ENCODE measurements at places on chromosomes 3 and 15.

- DNase-seq, result peak; percentile 35
Observed at GRCh38 chr15:42704492-42704926, 32.4 kb downstream of the CDAN1 start.

DNA sequence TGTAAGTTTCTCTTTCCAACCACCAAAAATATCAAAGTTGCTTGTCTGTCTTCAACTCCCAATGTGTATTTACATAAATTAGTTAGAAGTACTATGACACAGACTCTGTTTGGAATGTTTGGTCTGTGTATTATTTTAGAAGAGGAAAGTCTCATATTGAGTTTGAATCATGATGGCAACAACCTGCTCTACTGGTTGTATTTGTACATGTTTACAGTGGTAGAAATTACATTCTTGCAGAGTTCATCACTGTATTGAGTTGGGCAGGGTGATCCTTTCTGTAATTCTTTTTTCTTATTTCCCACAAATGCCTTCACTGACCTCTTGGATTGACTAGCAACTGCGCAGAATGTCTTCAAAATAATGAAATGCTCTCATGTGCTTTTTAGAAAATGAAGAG is 149.6 kb downstream of the CHL1 start:
- no peak for DNase-seq

- no peak for DNase-seq
Observed at GRCh38 chr3:105465251-105465853, 98.6 kb downstream of the ALCAM start.

GRCh38 chr3:123285479-123285878 is 83.7 kb downstream of the SEC22A start:
- DNase-seq, result no peak

DNA sequence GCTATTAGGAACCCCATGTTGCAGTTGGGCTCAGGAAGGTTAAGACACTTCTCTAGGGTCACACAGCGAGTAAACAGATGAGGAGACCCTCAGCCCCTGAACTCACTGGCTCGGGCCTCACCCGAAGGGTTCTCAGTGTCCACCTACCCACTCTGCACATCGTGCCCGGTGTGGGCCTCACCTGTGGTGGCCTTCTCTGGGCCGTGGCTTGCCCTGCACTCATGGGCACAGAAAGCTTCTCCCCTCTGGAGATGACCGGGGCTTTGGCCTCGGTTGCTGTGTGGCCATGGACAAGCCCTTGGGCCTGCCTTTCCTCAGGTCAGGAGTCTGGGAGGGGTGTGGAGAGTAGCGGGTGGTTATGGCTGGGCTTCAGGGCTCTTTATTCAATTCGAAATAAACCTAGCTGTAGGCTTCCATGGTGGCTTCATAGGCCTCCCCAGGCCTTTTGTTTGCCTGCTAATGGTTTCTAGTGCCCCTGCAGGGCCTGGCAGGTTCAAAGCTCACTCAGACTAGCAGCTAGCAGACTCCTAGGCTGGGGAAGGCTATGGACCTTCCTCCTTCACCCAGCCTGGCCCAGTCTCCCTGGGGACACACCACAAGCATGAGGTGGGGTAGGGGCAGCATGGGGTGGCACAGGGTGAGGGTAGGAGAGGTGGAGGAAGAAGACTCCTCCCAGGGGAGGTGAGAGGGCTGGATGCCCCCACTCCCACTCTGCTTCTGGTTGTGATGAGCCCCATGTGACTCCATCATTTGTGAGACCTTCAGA is 103.1 kb downstream of the LINGO1 start:
- DNase-seq, result no peak

DNA sequence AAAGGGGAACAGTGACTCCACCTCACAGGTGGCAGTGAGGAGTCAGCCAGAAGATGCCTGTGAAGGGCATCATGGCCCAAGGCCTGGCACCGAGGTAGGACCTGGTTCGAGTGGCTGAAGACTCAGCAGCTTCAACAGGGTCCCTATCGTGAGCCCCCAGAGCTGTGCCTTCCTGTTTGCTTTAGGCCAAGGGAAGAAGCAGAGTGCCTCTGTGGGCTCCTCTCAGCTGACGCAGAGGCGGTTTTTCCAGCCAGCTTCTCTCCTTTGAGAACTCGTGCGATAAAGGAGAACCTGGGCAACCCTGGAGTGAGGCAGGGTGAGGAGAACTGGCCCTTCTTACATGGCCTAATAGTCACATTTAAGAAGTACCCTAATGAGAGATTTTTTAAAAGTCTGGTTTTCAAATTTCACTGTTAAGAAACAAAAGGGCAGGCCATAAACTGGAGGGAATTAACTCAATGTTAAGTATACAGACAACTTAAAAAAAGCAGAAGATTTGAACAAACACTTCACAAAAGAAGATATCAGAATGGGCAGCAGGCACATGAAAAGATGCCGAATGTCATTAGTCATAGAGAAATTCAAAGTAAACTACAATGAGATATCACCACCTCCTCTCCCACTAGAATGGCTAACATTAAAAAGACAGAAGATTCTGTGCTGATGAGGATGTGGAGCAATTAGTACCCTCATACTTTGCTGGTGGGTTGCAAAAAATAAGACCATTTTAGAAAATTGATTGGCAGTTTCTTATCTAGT is 23.1 kb upstream of the MRPS22 start:
- DNase-seq, result no peak

DNA sequence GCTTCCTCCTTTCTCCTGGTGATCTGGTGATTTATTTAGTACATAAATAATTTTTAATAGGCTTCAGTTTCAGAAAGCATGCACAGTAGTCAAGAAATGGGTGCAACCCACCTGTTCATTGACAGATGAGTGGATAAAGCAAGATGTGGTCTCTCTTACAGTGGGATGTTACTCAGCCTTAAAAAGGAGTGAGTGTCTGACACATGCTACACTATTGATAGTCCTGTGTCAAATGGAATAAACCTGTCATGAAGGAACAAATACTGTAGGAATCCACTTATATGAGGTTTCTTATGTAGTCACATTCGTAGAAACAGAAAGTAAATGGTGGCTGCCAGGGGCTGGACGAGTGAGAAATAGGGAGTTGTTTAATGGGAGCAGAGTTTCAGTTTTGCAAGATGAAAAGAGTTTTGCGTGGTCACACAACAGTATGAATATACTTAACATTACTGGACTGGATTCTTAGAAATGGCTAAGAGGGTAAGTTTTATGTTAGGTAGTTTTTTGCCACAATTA is 56.0 kb upstream of the PPARG start:
- no peak for DNase-seq

GRCh38 chr15:64693134-64693533 is 82.3 kb downstream of the RBPMS2 start:
- no peak for DNase-seq

DNA sequence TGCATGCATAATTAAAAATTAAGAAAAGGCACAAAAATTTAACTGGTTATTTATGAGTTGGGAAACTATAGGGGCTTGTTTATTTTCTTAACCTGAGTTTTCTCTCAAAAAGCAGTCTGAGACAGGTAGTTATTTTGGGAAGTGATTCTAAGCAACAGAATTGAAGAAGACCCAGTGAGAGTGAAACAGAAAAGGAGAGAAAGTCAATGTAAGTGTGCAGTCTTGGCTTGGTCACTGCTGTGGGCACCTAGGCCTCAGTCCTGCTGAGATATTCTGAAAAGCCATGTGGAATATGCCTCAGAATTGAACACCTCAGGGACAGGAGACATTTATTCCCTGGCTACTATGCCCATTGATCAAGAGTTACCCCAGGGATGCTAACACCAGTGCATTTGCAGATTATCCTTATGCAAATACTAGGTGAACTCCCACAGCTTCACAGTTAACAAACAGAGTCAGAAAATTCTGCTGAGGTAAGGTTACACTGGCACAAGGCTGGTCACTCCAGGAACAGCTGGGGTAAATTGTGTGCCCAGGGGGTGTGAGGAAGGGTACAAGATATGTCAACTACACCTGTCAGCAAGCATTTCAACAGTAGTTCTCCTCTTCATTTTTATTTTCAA is 222.7 kb downstream of the EFHB start:
- DNase-seq, result no peak

GRCh38 chr3:197293605-197294237 is 4.7 kb downstream of the DLG1 start:
- no peak for DNase-seq

DNA sequence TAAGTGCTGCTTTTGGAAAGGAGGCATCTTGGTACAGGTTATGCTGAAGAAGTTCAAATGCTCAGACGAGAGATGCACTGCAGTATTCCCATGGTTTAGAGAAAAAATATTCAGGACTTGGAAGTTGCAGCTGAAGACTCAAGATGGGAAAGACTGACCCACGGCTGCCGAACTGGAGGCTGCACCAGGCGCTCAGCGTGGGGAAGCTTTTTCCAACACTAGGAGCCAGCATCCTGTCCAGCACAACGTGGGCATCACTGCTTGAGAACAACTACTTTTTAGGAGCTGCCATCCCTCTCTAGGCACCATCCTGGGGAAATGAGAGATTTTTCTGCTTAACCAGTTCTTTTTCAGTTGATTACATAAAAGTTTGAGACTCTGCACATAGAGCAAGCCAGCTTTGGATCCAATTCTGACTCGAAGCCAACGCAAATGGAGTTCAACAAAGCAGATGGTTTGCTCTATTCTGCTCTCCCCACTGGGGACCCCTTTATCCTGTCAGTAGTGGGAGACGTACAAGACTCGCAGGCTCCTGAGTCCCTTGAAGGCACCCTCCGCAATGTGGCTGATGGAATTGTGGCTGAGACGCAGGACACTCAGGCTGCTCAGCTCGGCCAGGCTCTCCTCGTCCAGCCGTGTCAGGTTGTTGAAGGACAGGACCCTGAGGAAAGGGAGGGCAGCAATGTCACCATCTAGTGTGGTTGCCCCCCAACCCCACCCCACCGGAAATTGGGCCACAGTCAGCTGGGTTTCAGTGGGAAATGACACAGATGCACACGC is 93.8 kb downstream of the LRIG1 start:
- no peak for DNase-seq

GRCh38 chr3:102037209-102037608 is 187.9 kb downstream of the NFKBIZ start:
- no peak for DNase-seq

GRCh38 chr15:80550219-80550907 is 144.7 kb upstream of the ABHD17C start:
- DNase-seq, result no peak

DNA sequence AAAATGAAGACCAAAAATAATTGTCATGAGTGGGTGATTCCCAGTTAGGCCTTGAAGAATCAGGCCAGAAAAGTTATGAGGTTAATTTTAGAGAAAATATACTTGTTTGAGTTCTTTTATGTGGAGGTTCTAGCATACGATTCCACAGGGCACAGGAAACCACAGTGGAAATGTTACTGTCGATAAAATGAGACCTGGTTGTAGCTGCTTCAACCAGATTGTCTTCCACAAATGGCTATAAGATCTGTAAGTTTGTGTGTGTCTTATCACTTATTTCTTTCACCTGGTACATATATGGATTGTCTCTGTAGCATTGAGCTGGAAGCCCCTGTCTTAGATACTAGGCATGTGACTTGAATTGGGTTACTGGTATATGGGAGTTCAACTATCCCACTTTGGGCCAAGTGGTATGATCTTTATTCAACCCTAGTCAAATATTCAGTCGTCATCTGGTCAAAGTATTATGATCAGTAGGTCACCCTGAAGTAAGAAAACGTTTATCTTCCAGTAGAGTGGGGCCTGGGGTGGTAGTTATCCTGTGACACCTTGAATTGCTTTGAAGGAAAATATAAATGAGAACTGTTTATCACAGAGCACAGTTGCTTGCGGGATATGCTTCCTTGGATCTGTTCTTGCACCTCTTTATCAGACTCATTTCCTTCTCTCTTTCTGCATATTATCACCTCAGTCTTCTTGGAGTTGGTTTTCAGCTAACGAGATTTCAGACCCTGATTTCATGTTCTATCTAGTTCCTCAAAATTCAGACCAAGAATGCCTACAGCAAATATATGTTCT is 21.5 kb upstream of the ZNF609 start:
- no peak for DNase-seq

DNA sequence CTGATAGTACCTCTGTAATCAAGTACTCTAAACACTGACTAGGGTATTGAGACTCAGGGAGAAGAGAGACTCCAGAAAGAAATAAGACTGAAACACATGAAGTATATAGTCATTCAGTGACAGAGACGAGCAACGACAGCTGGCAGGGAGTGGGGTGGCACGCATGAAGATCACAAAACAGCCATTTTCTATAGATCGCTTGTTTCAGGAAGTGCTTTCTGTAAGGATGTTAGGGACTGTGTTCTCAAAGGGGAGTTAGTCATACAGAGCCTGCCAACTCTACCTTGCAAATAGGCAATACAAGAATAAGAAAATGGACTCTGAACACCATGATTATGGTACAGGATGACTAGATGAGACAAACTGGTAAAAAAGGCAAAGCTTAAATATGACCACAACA is 139.5 kb downstream of the TBL1XR1 start:
- DNase-seq, result no peak

DNA sequence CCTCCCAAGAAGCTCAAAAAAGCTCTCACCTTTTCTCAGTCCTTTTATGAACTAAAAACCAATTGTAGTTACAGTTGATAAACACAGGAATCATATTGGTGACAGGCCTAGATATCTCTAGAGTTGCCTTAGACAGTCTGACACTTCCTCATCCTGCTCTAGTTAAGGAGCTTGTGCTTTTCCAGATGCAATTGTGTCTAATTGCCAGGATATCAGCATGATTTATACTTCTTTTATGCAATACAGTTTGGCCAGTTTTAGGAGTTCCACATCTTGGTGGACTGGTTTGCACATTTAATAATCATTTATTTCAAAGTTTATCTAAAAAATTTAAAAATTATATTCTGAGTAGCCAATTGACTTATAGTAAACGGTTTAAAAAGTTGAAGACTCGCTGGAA is 95.7 kb downstream of the DUT start:
- no peak for DNase-seq

DNA sequence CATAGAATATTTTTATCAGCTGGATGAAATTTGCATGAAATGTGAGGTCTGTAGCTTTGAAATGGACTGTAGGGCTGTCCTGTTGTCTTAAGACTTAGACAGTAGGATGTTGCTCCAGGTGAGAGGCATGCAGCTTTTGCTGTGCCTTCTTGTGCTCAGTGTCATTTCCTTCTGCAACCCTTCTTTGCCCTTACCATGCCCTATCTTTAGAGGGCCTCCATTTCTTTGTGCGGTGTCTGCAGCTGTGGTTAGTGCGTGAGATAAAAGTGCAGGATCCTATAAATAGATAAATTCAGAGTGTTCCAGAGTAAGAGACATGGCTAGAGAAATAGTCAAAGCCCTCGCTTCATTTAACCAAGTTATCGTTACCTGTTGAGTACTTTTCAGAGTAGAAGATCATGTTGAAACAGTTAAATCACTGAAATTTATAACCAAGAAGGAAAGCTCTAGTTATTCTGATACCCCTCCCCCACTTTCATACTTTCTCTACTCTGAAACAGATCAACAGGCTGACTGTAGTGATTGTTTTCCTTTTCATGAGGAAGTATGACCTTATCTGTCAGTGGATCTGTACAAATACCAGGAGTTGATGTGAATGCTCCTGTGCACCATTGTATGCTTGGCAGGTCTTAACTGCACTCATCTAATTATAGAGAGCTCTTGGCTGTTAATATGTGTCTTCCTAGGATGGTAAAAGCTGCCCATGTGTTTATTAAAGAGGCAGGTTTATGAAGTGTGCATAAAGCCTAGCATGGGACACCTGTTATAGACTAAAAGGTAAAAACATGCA is 18.2 kb downstream of the EIF3J start:
- no peak for DNase-seq

All from activated CD4-positive, alpha-beta T cell treated with anti-CD3 and anti-CD28 coated beads for 1 hour (primary cell).